ENCODE measurements at places on chromosomes 12 and 14.

- DNase-seq = no peak
Observed at GRCh38 chr12:112759786-112760185, 31.8 kb upstream of the RPH3A start.

DNA sequence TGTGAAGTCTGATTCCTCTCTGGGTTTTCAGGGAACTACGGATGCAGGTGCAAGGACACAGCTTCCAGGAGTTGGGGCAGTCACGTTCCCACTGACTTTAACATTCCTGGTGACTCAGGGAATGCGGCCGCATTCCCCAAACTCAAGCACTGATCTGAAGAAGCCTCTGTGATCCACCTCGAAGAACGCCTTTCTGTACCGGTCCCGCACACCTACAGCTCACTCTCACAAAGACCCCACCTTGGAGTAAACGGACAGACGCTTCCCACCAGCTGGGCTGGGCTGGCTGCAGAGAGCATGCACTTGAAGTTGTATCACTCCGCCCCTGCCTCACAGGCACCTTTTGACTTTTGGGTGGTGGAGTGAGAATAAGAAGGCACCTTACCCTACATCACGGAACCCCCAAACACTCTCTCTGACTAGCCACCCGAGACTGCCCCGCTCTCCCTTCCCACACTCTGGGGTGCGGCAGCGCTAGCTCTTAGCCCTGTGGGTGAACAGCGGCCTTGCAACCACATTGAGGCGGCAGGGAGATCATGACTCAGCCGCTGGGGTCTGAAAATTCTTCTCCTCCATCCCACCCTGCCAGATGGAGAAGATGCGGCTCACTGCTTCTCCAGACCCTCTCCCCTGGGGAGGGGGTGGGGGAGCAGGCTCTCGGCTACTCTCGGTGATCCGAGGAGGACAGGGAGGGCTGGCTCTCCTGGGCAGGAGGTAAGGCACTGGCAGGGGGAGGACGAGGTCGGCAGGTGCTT, 23.7 kb upstream of the HDAC7 start:
- no peak for DNase-seq

GRCh38 chr12:121933522-121934308, 15.3 kb downstream of the CFAP251 start:
- no peak for DNase-seq

DNA sequence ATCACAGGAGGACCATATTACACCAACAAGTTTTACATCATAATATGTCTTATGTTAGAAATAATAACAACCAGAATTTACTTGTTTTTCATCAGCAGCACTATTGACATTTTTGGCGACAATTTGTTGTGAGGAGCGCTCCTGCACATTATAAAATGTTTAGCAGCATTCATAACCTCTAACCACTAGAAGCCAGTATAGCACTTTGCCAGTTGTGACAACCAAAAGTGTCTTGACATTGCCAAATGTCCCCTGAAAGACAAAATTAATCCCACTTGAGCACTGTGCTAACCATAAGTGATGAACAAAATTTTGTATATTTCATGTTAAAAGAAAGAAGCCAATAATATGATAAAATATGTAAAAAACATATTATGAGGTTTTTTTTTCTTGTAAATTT, 356.9 kb upstream of the LMO3 start:
- DNase-seq = no peak

- DNase-seq = peak; percentile 47
Observed at GRCh38 chr14:76769636-76770292, 8.5 kb downstream of the VASH1 start.

GRCh38 chr14:93019970-93020369, 95.8 kb downstream of the ITPK1 start:
- DNase-seq = no peak

DNA sequence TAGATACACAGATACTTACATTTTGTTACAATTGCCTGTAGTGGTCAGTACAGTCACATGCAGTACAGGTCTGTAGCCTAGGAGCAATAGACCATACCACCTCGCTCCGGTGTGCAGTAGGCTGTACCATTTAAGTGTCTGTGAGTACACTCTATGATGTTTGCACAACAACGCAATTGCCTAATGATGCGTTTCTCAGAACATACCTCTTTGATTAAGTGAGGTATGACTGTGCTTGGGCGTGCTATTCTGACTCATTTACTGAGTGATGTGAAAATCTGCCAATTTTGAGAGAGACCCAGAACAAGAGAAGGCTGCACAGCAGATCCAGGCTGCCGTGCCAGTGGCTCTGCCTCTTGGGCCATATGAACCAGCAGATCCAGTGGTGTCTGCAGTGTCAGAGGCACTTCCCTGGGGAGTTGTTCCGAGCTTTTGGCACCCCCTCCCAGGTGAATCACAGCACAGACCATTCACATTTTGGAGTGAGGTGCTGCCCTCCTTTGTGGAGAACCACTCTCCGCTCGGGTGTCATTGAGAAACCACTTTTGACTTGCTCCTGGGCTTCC, 20.4 kb downstream of the DLK1 start:
- no peak for DNase-seq

DNA sequence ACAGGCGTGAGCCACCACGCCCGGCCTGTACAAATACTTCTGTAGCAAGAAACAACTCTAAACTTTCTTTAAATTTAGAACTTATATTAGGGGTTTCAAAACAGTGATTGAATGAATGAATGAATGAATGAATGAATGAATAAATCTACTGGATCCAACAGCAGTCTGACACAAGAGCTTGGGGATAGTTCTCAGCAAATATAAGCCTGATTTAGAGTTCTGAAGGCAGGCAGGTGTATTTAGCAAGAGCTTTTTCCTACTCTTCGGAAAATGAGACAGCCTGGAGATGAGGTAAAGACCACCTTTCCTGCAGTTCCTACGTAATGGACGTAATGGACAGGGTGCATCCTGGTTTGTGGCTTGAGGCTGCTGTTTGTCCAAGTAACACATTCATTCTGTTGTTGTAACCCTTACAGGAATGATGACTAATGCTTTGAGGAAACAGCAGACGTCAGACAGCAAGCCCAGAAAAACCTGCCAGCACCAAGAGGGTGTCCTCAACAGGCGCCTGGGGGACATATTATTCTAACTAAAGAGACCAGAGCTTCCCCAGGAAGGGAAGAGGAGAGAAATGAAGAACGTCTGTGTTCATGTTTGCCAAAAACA, 277.4 kb upstream of the SOX5 start:
- no peak for DNase-seq
